ENCODE measurements at places on chromosomes 3 and 15.

GRCh38 chr15:40845036-40845435, 1.2 kb downstream of the SPINT1 start:
- peak overlapping the region; percentile 94 for H3K4me3 ChIP-seq
- no peaks in the 10 kb centered on the region for H3K36me3 ChIP-seq
- no peak for DNase-seq

DNA sequence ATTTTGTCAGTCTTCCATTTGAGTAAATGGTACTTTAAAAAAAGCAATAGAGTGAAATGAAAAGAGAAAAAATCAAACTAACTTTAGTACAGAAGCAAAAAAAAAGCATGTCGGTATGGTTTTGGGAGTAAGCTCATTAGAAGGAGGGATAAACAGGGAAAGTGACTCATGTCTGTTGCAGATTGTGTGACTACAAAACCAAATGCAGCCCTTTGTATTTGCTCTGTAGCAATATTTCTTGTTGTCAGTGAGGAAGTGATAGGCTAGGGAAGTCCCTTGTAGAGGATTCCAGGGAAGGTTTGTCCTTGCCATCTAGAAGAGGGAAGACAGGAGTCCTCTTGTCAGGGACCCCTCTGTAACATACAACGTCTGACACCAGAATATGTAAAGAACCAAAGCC, 150.5 kb upstream of the POU1F1 start:
- no peak overlapping the region for H3K4me3 ChIP-seq
- no peak overlapping the region for H3K27ac ChIP-seq
- DNase-seq: no peak
- H3K36me3 ChIP-seq: no peaks in the 10 kb centered on the region
- H3K4me1 ChIP-seq: no peaks in the 10 kb centered on the region

DNA sequence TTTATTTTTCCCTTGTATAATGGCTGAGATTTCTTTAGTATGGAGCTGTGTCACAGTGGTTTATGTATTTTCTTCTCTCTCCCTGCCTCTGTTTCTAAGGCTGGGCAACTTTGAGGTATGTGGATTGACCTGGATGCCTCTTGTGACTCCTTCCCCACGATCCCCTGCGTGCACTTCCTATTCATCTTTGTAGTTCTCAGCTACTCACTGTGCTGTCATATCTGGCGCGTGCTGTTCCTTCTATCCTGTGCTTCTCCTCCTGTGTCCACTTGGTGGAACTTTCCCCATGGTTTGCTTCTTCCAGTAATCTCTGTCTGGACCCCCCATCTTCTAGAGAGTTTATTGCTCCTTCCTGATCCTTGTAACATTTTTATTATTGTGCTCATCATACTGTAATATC, 97.3 kb downstream of the AKAP13 start:
- peaks cover 46% of the 10 kb centered on the region for H3K4me1 ChIP-seq
- no peak overlapping the region for H3K4me3 ChIP-seq
- DNase-seq: no peak
- H3K27me3 ChIP-seq: no peaks in the 10 kb centered on the region

DNA sequence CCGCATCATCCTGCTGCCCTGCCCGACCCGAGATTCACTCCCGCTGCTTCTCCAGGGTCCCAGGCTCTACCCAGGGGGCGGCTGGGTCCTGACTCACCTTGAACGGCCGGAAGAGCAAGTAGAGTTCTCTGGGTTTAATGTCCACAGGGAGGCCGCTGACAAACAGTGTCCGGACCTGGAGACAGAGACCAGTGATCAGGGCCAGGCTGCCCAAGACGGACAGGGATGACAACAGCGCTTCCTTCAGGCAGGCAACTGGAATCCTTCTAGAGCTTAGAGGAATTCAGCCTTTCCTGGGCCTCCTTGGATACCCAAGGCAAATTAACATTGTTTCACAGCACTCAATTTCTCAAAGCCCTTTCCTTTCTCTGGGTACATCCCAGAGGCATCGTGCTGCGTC, 23.9 kb downstream of the RBPMS2 start:
- no peaks in the 10 kb centered on the region for H3K27me3 ChIP-seq
- peaks cover 5% of the 10 kb centered on the region for H3K36me3 ChIP-seq
- H3K4me1 ChIP-seq: peaks cover 6% of the 10 kb centered on the region
- H3K27ac ChIP-seq: no peak overlapping the region
- H3K4me3 ChIP-seq: no peak overlapping the region

GRCh38 chr3:190322604-190323245, 479 bp upstream of the CLDN1 start:
- peaks cover 56% of the 10 kb centered on the region for H3K4me1 ChIP-seq
- DNase-seq: no peak
- H3K36me3 ChIP-seq: no peaks in the 10 kb centered on the region
- H3K27me3 ChIP-seq: peaks cover 19% of the 10 kb centered on the region

DNA sequence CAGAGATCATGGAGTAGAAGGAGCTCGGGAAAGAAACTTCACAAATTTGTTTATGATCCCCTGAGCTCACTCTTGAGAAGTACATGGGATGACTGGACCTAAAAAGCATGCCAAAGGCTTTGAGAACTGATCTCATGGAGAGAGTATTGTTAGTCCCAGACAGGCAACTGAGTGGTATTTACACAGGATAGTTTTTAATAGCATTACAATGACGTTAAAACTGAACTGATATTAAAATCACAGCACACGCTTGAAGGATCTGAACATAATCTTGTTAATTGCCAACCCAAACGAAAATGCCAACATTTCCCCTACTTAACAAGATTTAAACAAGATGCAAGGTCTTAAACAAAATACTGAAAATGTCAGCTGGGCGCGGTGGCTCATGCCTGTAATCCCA, 113.2 kb upstream of the NLGN1 start:
- H3K4me1 ChIP-seq: peaks cover 2% of the 10 kb centered on the region
- no peak overlapping the region for H3K27ac ChIP-seq
- DNase-seq: no peak
- H3K36me3 ChIP-seq: peaks cover 2% of the 10 kb centered on the region
- H3K27me3 ChIP-seq: no peaks in the 10 kb centered on the region
- H3K4me3 ChIP-seq: no peak overlapping the region

GRCh38 chr15:70318594-70319465, 221.1 kb upstream of the TLE3 start:
- peaks cover 81% of the 10 kb centered on the region for H3K4me1 ChIP-seq
- H3K4me3 ChIP-seq: no peak overlapping the region
- peak overlapping the region; percentile 93 for H3K27ac ChIP-seq
- H3K27me3 ChIP-seq: no peaks in the 10 kb centered on the region
- no peaks in the 10 kb centered on the region for H3K36me3 ChIP-seq
- DNase-seq: no peak

GRCh38 chr3:77081240-77081661, 41.4 kb downstream of the ROBO2 start:
- H3K4me1 ChIP-seq: peaks cover 15% of the 10 kb centered on the region
- H3K27ac ChIP-seq: no peak overlapping the region
- H3K36me3 ChIP-seq: no peaks in the 10 kb centered on the region
- peaks cover 1% of the 10 kb centered on the region for H3K27me3 ChIP-seq
- DNase-seq: no peak
- no peak overlapping the region for H3K4me3 ChIP-seq

- DNase-seq: peak; percentile 88
- H3K4me3 ChIP-seq: peak overlapping the region; percentile 71
- H3K27me3 ChIP-seq: peaks cover 64% of the 10 kb centered on the region
- no peak overlapping the region for H3K27ac ChIP-seq
- peaks cover 10% of the 10 kb centered on the region for H3K4me1 ChIP-seq
- H3K36me3 ChIP-seq: no peaks in the 10 kb centered on the region
These were observed 1.2 kb downstream of the GABRB3 start for GRCh38 chr15:26771578-26772153.

GRCh38 chr3:50256978-50257890, 11.7 kb upstream of the SEMA3B start:
- no peak for DNase-seq
- H3K27ac ChIP-seq: peak overlapping the region; percentile 76
- no peak overlapping the region for H3K4me3 ChIP-seq
- H3K27me3 ChIP-seq: no peaks in the 10 kb centered on the region
- peaks cover 13% of the 10 kb centered on the region for H3K36me3 ChIP-seq
- H3K4me1 ChIP-seq: peaks cover 18% of the 10 kb centered on the region

DNA sequence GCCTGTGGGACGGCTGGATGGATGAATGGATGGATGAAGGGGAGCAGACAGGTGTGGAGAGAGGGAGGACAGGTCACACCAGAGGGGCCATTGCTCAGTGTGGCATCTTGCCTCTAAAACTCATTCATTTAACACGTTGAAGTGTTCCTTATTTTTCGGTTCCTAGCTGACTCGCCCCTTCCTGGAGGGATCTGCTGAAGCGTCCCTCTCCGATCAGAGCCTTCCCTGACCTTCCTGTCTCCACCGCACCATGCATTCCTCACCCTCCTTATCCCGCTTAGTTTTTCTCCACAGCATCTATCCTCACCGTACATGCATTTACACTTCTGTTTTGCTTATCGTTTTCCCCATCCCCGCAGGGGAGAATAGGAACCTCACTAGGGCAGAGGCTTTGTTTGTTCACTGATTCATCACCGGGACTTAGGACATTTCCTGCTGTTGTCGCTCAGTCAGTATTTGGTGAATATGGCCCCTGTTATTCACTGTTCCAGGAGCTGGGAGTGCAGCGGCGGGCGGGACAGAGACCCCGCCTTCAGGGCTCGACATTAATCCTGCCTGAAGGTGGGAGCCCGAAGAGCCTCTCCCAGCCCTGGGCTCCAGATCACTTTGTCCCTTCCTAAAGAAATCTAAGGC, 32.0 kb downstream of the FOXL2 start:
- peaks cover 2% of the 10 kb centered on the region for H3K27me3 ChIP-seq
- no peaks in the 10 kb centered on the region for H3K36me3 ChIP-seq
- DNase-seq: no peak
- peak overlapping the region; percentile 86 for H3K4me3 ChIP-seq
- peaks cover 8% of the 10 kb centered on the region for H3K4me1 ChIP-seq

GRCh38 chr3:177197727-177198460, 612 bp upstream of the TBL1XR1 start:
- H3K27ac ChIP-seq: peak overlapping the region; percentile 92
- H3K4me3 ChIP-seq: peak overlapping the region; percentile 61
- H3K4me1 ChIP-seq: peaks cover 45% of the 10 kb centered on the region
- no peaks in the 10 kb centered on the region for H3K36me3 ChIP-seq
- no peaks in the 10 kb centered on the region for H3K27me3 ChIP-seq
- no peak for DNase-seq

DNA sequence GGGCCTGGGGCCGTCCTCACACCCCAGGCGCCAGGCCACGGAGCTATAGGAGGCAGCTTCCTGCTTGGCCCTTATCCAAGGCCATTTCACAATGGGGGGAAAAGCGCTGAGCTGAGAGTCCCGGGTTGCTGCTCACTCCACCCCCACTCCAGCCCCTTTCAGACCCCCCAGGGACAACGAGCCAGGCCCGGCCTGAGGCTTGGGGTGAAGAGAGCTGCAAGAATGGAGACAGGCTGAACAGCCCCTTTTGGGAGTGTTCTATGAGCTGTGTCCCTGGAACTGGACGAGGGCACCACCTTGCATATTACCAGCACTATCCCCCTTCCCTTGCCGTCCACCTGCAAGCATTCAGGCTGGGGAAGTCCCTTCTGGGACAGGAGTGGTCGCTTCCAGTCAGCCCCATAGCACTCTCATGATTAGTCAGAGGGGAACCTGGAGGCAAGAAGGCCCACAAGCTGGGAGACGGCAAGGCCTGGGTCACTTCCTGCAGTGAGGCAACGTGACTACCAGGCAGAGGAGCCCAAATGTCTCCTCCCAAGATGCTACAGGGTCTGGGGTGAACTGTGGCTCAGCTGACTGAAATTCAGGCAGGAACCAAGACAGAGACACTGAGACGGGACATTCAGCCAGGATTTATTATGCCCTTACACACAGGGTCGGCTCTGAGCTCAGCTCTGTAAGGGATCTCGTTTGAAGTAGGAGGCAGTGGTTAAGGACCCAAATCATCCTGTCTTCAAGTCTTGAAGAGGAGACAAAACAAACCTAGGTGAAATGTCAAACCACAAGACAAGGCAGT, 8.6 kb upstream of the SRP14 start:
- peaks cover 45% of the 10 kb centered on the region for H3K4me1 ChIP-seq
- no peaks in the 10 kb centered on the region for H3K36me3 ChIP-seq
- H3K27me3 ChIP-seq: no peaks in the 10 kb centered on the region
- no peak overlapping the region for H3K4me3 ChIP-seq
- peak overlapping the region; percentile 62 for H3K27ac ChIP-seq

DNA sequence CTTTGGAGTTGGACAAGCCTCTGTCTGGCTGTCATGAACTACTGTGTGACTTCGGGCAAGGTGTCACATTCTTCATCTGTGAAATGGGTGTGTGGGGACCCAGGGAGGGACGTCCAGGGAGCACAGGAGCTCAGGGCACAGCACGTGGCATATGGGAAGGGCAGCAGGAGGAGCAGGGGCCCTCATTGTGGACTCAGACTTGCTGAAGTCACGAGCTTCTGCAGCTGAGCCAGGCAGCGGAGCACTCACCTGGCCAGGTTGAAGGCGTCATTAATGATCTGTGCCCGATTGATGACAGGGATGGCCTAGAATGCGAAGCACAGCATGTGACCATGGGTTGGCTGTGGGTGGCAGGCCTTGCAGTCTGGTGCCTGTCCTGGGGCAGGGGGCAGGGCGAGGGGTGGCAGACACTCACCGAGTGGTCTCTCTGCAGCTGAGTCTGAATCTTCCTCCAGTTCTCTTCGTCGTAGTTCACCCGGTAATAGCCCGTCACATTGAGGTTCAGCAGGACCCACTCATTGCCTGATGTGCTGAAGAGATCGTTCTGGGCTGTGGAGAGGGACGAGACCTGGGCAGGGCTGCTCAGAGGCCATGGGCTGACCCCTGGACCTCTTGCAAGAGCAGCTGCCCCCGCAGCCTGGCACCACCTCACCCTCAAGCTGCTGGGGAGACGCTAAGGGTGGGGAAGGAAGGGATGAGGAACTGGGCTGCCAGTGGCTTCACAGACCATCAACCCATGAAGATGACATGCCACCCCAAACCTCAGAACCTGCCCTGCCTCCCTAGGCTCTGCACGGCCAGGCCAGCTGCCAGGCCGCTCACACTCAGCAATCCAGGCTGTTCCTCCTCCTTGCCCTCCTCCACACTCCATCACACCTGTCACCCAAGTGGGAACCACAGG, 15.4 kb downstream of the ANPEP start:
- H3K27ac ChIP-seq: no peak overlapping the region
- peaks cover 1% of the 10 kb centered on the region for H3K36me3 ChIP-seq
- H3K4me3 ChIP-seq: no peak overlapping the region
- H3K27me3 ChIP-seq: no peaks in the 10 kb centered on the region

DNA sequence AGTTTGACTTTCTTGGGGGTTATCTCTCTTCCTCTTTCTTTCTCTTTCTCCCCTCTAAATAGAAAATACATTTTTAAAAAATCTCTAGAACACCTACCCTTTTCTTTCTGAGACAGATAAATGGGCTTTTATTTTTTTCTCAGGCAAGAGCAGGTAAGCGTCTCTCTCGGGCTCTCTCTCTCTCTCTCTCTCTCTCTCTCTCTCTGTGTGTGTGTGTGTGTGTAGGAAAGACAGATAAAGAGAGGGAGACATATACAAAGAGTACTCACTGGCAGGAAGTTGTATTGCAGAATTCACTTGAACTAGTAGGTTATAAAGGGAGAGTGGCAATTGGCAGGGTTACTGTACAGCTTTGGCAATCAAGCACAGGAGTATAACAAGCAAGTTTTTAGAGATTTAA, 118.1 kb upstream of the LSAMP start:
- peaks cover 8% of the 10 kb centered on the region for H3K4me1 ChIP-seq
- H3K4me3 ChIP-seq: no peak overlapping the region
- H3K27me3 ChIP-seq: peaks cover 6% of the 10 kb centered on the region
- no peaks in the 10 kb centered on the region for H3K36me3 ChIP-seq
- no peak overlapping the region for H3K27ac ChIP-seq

GRCh38 chr15:68592544-68592943, 13.8 kb downstream of the CORO2B start:
- no peak overlapping the region for H3K27ac ChIP-seq
- no peak for DNase-seq
- H3K4me3 ChIP-seq: no peak overlapping the region

Measured in mesothelial cell of epicardium (in vitro differentiated cells).